ENCODE measurements at places on chromosomes 16 and 17.

DNA sequence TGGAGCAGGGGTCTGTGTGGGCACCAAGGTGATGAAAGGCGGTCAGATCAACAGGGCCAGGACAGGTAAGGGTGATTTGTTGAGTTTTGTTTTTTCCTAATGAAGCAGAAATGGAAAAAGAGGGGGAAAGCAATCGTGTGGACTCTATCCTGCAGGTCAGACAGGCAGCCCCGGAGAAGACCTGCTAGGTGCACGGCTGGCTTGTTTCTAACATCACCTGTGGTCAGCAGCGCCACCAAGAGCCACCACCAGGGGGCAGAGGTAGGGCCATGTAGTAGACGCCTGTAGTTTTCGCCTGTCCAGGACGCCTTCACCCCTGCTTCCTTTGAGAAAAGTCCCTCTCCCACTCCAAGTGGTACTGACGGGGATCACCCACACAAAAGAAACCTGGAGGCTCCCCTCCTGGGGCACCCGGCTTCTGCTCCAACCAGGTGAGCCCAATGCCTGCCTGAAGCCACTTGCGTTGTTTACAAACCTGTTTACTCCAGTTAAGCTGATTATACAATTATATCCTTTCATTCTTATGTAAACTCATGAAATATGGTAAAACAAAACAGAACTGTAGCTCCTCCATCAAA, 54.2 kb upstream of the SEC14L1 start:
- peak; percentile 96 for DNase-seq

GRCh38 chr17:79831265-79832217, 7.7 kb downstream of the CBX4 start:
- DNase-seq: no peak

GRCh38 chr16:8686031-8686621, 11.7 kb downstream of the ABAT start:
- no peak for DNase-seq

GRCh38 chr17:76581515-76581914, 4.1 kb downstream of the ST6GALNAC2 start:
- DNase-seq: no peak

GRCh38 chr17:33199571-33200510, 93.3 kb downstream of the ASIC2 start:
- DNase-seq: no peak

Data from activated CD8-positive, alpha-beta memory T cell treated with anti-CD3 and anti-CD28 coated beads for 24 hours (primary cell).